Stimulated activated CD4-positive, alpha-beta T cell treated with anti-CD3 and anti-CD28 coated beads, Interleukin-4, amount 100 ng/mL, for 1 hour (primary cell): ENCODE measurements at places on chromosomes 12 and 14.

GRCh38 chr14:56902385-56902784, 92.1 kb upstream of the OTX2 start:
- DNase-seq = no peak

DNA sequence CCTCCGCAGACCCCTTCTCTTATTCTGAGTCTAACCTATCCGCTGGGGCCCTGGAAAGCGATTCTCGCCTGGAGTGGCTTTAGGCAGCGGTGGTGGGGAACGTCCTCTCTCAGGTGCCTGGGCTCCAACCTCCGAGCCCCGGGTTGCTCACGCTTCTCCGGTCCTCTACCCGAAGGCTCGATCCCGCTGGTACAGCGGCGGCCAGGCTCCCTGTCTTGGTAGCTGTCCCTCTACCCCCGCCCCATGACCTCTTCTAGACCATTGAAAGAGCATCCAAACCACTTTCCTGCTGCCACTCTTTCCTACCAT, 505 bp upstream of the HEBP1 start:
- DNase-seq = no peak

GRCh38 chr12:5264006-5264405, 167.9 kb upstream of the NTF3 start:
- no peak for DNase-seq

GRCh38 chr14:67666750-67667449, 7.5 kb downstream of the VTI1B start:
- no peak for DNase-seq

- DNase-seq = no peak
Measured at GRCh38 chr12:54016478-54016964, 7.7 kb downstream of the HOXC8 start.
